ENCODE measurements at places on chromosomes 11 and 22.

- no peak for DNase-seq
These were observed 15.1 kb upstream of the EFCAB6 start for GRCh38 chr22:43827003-43827735.

DNA sequence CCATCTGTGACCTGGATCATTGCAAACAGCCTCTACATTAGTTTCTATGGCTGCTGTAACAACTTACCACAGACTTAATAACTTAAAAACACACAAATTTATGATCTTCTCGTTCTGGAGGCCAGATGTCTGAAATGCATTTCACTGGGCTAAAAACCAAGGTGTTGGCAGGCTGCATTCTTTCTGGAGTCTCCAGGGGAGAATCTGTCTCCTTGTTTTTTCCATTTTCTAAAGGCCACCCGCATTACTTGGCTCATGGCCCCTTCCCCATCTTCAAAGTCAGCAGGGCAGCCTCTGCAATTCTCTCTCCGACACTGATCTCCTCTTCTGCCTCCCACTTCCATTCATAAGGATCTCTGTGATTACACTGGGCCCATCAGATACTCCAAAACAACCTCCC lies 11.6 kb downstream of the SCGB1A1 start:
- no peak for DNase-seq

DNA sequence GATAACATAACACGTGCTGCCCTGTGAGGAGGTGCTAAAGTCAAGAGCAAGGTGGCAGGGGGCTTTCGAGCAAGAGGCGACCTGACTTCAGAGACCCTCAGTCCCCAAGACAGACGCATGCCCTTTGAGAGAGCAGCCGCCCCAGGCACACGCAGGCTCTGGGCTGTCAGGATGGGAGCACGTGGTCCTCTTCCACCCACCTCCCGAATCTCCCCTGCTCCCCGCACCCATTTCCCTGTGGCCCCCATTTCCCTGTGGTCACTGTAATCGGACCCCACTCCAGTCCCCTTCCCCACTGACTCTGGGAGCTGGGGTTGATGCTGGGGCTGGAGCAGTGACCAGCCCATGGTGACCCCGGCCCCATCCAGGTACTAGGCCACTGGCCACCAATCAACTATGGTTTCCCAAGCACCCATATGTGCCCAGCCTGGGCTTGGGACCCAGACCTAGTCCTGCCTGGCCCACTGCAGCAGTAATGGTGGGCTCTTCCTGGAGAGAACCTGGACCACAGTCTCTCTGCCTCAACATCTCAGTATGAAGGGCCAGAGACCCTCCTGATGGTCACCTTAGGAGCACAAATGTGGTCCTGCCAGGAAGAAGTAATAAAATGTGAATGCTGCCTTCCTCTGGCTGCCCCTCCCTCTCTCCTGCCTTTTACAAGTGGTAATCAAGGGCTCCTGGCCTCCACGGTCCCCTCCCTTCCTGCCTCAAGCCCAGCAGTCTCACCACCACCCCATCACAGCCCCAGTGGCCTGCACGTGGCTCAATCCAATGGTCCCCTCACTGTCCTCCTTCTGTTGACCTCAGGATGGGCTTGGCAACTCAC lies 39.0 kb downstream of the IGLL5 start:
- no peak for DNase-seq

GRCh38 chr11:116472651-116473050 lies 300.1 kb downstream of the BUD13 start:
- DNase-seq = no peak

- DNase-seq = no peak
These were observed 18.8 kb upstream of the GRK3 start for GRCh38 chr22:25545672-25546071.

DNA sequence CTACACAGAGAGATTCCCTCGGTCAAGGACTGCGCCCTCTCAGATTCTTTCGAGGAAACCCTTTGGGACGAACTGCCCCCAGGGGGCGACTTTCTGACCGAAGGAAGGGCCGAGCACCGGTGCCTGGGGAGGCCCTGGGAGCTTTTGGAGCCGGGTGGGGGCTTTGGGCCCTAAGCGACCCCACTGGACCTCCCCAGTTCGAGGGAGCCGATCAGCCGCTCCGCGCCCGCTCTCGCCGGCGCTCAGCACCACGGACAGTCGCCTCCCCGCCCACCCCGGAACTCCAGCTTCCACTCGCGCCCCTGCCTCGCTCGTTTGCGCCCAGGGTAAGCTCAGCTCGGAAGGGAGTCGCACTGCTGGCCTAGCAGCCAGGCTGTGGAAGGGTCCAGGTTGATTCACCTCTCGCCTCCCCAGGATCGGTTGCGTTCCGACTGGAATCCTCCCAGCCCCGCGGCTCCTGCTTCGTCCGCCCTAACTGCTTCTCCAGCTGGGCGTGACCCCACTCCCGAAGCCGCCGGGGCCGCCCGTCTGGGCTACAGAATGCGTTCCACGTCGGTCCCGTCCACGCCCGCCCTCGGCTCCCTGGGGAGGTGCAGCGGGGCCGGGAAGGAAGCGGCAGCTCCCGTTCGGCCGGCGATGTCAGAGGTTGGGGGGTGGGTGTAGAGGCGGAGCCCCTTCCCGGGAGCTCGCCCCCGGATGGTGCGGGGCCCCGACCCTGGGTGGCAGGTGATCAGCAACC lies 428 bp downstream of the SCN3B start:
- DNase-seq = no peak

DNA sequence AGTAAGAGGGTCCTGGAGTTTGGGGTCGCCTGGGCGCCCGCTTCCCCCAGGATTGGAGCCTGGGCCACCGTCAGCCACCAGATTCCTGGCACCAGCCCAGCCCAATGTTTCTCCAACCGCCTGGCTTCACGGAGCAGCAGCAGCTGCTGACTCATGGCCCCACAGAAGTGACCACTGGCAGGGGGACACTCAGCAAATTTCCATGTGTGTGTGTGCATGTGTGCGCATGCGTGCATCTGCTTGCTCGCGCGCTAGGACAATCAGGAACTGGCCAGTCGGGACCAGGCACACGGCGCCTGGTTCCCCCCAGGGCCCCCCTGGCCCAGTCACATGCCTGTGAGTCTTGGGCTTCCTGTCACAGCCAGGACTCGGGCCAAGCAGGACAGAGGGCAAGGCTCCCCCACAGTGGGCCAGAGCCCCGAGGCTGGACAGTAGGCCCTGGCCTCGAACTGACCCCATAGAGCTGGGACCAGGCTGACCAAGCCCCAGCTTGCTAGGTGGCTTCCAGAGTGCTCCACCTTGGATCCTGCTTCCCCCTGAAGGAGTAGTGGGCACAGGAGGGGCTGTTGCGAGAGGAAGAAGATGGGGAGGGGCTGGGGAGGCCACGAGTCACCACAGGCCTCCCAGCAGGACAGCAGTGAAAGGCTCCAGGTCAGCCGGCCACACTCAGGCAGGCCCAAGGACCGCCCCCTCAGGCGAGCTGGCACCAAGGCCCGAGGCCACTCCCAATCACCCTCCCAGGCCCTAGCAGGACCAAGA lies 3.2 kb downstream of the CTSD start:
- no peak for DNase-seq

DNA sequence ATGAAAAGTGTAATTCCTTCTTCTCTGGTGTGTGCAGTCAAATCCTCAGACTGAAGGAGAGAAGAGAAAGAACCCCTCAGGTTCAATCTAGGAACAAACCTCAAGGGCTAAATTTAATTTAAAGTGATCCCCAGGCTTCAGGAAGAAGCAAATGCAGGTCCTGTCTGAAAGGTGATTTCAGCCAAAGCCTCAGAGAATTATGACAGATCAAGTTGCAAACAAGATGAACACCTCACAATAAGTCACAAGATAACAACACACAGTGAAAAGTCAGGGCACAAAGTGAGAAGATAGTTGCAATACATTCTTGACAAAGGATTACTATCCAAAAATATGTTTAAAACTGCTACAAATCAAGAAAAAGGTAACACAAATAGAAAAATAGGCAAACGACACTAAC lies 11.8 kb downstream of the ZP1 start:
- DNase-seq = no peak

GRCh38 chr22:23392420-23393121 lies 187.5 kb downstream of the IGLL1 start:
- DNase-seq = no peak

GRCh38 chr11:107427569-107428180 lies 29.9 kb downstream of the CWF19L2 start:
- DNase-seq = no peak

All from stimulated activated CD4-positive, alpha-beta T cell treated with anti-CD3 and anti-CD28 coated beads, Interleukin-15, amount 100 ng/mL, for 1 hour (primary cell).